Esophagus muscularis mucosa (tissue), 4 donors: ENCODE measurements at places on chromosomes 12 and 14. TPM values are rescaled to one million over a fixed set of nuclear protein-coding genes. Genes with fewer than 3 reads are reported as not detected.
A peak's percentile ranks its signal among the peaks of the same experiment; 100 is the strongest.

DNA sequence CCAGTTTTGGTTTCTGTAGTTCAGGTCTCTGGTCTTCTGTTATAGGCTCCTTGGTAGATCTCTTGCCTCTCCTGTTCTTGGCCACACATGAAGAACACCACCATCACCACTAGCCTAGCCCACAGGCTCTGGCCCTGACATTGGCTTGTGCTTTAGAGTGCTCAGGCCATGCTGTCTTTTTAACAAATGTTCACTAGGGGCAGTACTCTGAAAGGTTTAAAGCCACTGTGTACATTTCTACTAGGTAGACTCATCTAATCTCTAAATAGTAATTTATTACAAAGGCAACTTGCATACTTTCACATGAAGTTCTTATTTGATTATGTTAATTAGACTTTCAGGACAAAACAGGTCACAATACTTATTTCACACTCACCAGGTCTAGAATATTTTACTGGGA is 38.3 kb downstream of the PDE6H start:
- H3K4me1 ChIP-seq, result no peaks in the 10 kb centered on the region
- H3K4me3 ChIP-seq, result no peak overlapping the region
- no peaks in the 10 kb centered on the region for H3K36me3 ChIP-seq
- no peak for DNase-seq
- H3K27ac ChIP-seq, result no peak overlapping the region

DNA sequence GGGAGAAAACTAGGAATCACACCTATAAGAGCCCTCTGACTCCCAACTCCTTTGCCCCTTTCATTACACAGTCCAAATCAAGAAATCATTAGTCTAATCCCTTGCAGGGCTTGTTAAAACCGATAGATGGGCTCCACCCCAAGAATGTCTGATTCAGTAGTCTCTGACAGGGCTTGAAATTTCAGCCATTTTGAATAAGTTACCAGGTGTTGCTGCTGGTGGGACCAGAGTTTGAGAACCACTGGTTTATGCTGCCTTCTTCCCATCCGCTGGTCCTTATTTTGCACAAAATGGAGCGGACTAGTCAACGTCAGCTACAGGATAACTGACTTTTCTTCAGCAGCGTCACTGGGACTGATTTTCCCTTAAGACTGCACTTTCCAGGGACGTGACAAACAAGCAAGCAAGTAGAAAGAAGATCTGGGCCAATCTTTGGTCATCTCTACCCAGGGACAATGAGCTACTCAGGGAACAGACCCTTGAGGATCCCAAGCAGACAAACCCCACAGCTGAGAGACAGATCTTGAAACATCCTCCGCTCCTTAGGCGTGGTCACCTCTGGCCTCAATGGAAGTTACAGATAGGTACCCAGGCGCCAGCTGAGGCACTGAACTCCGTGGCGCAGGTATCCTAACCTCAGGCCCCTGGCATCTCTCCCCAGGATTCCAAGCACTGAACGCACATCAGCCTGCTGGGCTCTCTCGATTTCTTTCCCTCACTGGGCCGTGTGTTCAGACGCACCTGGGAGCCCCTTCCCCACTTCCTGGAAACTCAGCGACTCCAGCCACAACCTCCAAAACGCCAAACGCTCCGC is 900 bp downstream of the KCTD10 start:
- DNase-seq, result no peak
- peak overlapping the region; percentile 93 for H3K27ac ChIP-seq
- H3K4me1 ChIP-seq, result peaks cover 76% of the 10 kb centered on the region

DNA sequence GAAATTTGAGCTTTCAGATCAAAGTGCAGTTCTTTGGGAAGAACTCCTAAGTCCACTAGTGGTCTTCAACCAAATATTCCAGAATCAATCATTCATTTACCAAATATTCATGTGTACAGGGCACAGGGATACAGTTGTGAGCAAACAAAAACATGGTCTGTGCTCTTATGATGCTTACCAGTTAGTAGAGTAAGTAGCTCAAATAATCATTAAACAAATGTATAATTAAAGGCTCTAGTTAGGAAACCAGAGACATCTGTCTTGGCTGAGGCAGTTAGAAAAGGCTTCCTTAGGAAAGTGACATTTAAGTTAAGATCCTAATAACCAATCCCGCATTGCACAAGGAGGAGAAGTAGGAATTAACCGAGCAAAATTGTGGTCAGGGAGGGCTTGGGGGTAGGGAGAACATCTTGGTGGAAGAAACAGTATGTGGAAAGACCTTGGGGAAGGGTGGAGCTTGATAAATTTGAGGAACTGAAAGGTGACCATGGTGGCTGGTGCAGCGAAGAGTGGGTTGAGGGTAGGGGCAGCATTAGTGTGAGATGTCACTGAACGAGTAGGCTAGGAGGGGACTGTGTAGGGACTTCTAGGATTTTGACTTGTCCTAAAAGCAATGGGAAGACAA is 40.0 kb downstream of the PEBP1 start:
- H3K27me3 ChIP-seq, result no peaks in the 10 kb centered on the region
- peaks cover 99% of the 10 kb centered on the region for H3K36me3 ChIP-seq
- no peak for DNase-seq
- H3K4me3 ChIP-seq, result no peak overlapping the region
- H3K4me1 ChIP-seq, result no peaks in the 10 kb centered on the region
- H3K27ac ChIP-seq, result no peak overlapping the region

GRCh38 chr14:98230411-98230810 is 1041.6 kb downstream of the BCL11B start:
- no peaks in the 10 kb centered on the region for H3K36me3 ChIP-seq
- no peak overlapping the region for H3K27ac ChIP-seq
- H3K27me3 ChIP-seq, result peaks cover 11% of the 10 kb centered on the region
- H3K4me1 ChIP-seq, result no peaks in the 10 kb centered on the region
- DNase-seq, result peak; percentile 78

DNA sequence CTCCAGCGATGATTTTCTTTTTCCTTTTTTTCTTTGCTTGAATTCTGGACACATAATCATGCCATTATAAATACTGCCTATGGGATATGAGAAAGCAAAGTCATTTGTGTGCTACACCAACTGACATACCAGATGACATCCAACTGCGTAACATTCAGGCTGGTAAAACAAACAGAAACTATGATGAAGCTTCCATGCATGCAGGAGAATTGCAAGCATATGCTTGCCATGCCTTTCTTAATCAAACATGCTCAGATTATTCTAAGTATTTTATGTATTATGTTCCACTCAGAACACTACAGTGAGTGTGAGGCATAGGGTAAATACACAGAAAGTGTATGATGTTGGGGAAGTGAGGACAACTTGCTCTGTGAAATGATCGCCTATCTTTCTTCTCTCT is 97.4 kb downstream of the C12orf50 start:
- H3K27me3 ChIP-seq, result no peaks in the 10 kb centered on the region
- DNase-seq, result no peak
- no peaks in the 10 kb centered on the region for H3K36me3 ChIP-seq
- no peak overlapping the region for H3K4me3 ChIP-seq

GRCh38 chr12:92402415-92402814 is 256.8 kb upstream of the BTG1 start:
- H3K27ac ChIP-seq, result no peak overlapping the region
- no peaks in the 10 kb centered on the region for H3K36me3 ChIP-seq
- H3K27me3 ChIP-seq, result no peaks in the 10 kb centered on the region
- DNase-seq, result no peak

GRCh38 chr12:89729946-89730459 is 21.4 kb upstream of the ATP2B1 start:
- DNase-seq, result no peak
- no peak overlapping the region for H3K4me3 ChIP-seq
- H3K27me3 ChIP-seq, result no peaks in the 10 kb centered on the region
- H3K36me3 ChIP-seq, result no peaks in the 10 kb centered on the region
- no peak overlapping the region for H3K27ac ChIP-seq

DNA sequence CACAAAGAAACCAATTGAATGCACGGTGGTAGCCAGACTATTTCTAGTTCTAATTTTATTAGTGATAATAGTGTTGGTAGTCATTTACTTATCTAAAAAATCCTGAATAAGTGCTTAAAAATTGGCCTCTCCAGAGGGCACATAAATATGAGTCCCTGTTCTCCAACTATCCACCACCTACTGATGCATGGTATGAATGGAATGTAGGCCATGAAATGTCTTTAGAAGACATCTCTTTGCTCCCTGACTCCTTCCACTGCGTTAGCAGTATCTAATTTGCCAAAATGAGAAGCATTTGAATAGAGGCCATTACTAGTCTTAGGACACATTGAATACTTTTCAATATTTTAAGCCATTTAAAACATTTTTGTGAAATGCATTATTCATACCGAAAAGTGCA is 261.7 kb downstream of the LRFN5 start:
- H3K4me1 ChIP-seq, result no peaks in the 10 kb centered on the region
- H3K36me3 ChIP-seq, result no peaks in the 10 kb centered on the region
- H3K27ac ChIP-seq, result no peak overlapping the region
- DNase-seq, result no peak

DNA sequence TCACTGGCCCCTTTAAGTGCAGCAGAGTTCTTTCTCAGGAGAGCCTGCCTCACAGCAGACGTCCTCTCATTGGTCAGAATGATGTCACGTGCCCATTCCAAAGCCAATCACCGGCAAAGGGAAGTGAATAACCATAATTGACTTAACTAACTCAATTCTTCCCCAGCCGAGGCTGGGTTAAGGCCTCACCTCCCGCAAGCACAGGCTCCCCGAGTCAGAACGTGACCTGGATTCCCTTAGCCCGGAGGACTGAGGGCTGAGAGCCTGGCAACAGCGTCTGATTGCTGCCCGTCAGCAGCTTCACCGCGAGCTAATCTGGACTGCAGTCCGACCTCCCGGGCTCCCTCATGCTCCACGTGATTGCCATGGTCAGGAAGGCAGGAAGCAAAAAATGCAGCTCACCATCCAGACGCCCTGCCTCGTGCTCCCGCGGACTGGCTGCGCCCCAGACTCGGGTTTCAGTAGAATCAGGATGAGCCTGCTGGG is 92.1 kb upstream of the FZD10 start:
- no peak for DNase-seq
- no peak overlapping the region for H3K4me3 ChIP-seq
- H3K4me1 ChIP-seq, result no peaks in the 10 kb centered on the region
- no peak overlapping the region for H3K27ac ChIP-seq
- no peaks in the 10 kb centered on the region for H3K27me3 ChIP-seq

GRCh38 chr12:71442567-71442931 is 3.0 kb downstream of the LGR5 start:
- peaks cover 4% of the 10 kb centered on the region for H3K27me3 ChIP-seq
- H3K4me1 ChIP-seq, result peaks cover 17% of the 10 kb centered on the region
- DNase-seq, result no peak
- no peak overlapping the region for H3K4me3 ChIP-seq
- no peaks in the 10 kb centered on the region for H3K36me3 ChIP-seq

GRCh38 chr12:132804426-132804861 is 24.2 kb downstream of the GOLGA3 start:
- no peak for DNase-seq
- H3K4me3 ChIP-seq, result no peak overlapping the region
- H3K4me1 ChIP-seq, result no peaks in the 10 kb centered on the region
- no peaks in the 10 kb centered on the region for H3K27me3 ChIP-seq

GRCh38 chr14:64209444-64210131 is 84.6 kb downstream of the ESR2 start:
- H3K36me3 ChIP-seq, result peaks cover 39% of the 10 kb centered on the region
- no peak overlapping the region for H3K27ac ChIP-seq
- peaks cover 6% of the 10 kb centered on the region for H3K4me1 ChIP-seq
- no peaks in the 10 kb centered on the region for H3K27me3 ChIP-seq
- DNase-seq, result no peak
- H3K4me3 ChIP-seq, result no peak overlapping the region

DNA sequence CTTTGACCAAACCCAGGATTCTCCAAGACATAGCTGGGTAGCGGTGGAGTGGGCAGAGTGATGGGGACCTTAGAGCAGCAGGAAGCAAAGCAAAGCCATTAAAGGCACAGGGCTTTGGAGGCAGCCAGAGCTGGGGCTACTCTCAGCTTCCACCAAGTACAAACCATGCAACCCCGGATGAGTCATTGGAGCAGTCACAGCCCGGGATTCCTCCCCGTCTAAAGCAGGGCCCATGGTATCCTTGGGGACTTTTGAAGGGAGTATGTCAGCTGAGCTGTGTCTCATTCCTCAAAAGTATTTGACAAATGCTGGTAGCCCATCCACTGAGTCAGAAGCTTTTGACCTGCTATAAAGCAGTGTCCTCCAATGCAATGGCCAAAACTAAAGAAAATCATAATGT is 9.7 kb upstream of the IFI27 start:
- H3K4me3 ChIP-seq, result no peak overlapping the region
- H3K27me3 ChIP-seq, result no peaks in the 10 kb centered on the region
- H3K27ac ChIP-seq, result no peak overlapping the region
- no peak for DNase-seq

DNA sequence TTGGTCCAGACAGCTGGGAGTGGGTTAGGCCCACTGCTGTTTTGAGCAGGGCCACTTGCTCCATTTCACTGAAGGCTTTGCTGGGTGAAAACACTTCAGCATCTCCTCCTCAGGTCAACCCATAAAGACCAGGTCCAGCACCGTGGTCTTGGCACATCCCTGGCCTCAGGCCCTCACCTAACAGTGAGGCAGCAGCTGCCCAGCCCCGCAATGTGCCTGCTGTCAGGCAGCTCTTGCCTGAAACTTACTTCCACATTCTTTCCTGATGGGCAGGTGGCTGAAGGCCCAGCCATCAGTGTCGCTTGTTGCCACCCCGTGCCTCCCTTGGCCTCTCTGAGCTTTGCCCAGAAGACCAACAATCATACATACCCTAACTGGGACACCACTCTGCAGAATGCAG is 54.4 kb downstream of the ANAPC7 start:
- H3K36me3 ChIP-seq, result peaks cover 76% of the 10 kb centered on the region
- DNase-seq, result no peak
- no peak overlapping the region for H3K4me3 ChIP-seq
- H3K27ac ChIP-seq, result no peak overlapping the region
- H3K4me1 ChIP-seq, result no peaks in the 10 kb centered on the region
- H3K27me3 ChIP-seq, result no peaks in the 10 kb centered on the region

- H3K36me3 ChIP-seq, result no peaks in the 10 kb centered on the region
- no peak for DNase-seq
- H3K4me3 ChIP-seq, result peak overlapping the region; percentile 3
- H3K4me1 ChIP-seq, result peaks cover 21% of the 10 kb centered on the region
- no peak overlapping the region for H3K27ac ChIP-seq
These were observed 71.7 kb downstream of the HMGA2 start for GRCh38 chr12:65895759-65896656.

- H3K4me1 ChIP-seq, result peaks cover 64% of the 10 kb centered on the region
- H3K27me3 ChIP-seq, result no peaks in the 10 kb centered on the region
- peak overlapping the region; percentile 89 for H3K27ac ChIP-seq
- no peak overlapping the region for H3K4me3 ChIP-seq
- no peak for DNase-seq
These were observed 7.7 kb upstream of the ASB2 start for GRCh38 chr14:93984070-93984469.

Gene SOX5
- 9.9 TPM for total RNA-seq

Gene STXBP6
- total RNA-seq, result 36.9 TPM

Gene KLRF1
- total RNA-seq, result not detected

Gene EFCAB11
- total RNA-seq, result 5.5 TPM

Gene CFAP251
- total RNA-seq, result 0.92 TPM

Gene TSPAN11
- 20.9 TPM for total RNA-seq

Gene DAO
- total RNA-seq, result not detected
